ENCODE measurements at places on chromosomes 7 and 10.

DNA sequence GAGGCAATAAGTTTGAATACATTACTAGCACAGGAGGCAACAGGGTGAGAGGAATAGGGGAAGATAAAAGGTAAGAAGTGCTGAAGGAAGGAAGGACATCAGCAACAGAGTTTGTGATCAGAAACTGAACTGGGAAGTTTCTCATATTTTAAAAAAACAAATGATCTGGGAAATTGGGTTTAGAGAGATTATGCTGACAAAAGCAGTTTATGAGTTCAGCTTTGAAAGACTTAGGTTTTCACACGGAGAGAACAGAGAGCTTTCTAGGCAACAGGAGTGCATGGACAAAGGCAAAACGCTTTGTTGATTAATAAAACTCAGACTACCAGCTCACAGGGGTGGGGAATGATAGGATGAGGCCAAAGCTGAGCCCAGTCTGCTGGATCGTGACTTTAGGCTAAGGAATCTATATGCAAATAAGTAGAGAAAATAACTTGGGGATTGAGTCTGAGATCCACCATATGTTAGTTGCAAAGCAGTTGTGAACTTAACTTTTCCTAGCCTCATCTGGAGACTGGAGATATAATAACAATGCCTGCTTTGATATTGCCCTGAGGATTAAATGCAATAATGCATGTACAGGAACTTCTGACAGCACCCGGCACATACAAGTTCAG, 4.2 kb downstream of the OSBPL3 start:
- DNase-seq, result no peak

GRCh38 chr10:69819716-69820506, 18.2 kb downstream of the COL13A1 start:
- DNase-seq, result no peak

- DNase-seq, result no peak
Measured at GRCh38 chr7:110531186-110531585, 559.7 kb upstream of the LRRN3 start.

DNA sequence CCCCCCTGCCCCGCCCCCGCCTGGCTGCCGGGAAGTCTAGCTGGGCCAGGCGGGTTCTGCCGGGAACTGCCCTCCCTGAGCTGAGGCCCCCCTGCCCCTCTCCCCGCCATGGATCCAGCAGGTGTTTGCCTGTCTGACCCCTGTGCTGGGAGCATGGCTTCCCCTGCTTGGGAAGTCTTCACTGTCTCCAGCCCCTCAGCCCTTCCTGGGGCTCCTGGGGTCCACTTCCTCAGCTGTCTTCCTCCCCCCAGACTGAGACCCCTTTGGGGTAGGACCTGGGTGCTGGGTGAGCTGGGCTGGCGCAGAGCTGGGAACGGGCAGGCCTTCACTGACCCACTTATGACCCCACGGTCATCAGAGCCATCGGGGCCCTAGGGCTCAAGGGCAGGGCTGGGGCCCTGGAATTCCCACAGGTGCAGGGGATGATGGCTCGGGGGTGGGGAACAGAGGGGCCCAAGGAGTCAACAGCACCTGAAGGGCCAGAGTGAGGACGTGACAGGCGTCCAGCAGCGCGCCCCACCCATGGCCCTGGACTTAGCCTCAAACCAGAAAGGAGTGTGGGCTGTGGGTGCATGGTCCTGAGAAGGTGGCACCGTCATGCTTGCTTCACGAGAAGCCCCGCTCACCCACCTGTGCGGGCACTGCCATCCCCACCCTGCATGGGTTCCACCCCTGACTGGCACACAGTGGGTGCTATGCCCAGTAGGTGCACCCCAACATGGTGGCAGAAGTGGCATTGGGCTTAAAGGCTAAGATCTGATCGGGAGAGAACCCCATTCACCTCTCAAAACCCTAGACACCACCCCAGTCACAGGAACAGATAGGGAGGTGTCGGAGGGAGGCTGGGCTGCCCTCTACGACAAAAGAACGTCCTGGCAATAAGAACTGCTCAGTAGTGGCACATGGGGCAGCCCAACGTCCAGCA, 16.2 kb upstream of the TNRC18 start:
- DNase-seq, result no peak

DNA sequence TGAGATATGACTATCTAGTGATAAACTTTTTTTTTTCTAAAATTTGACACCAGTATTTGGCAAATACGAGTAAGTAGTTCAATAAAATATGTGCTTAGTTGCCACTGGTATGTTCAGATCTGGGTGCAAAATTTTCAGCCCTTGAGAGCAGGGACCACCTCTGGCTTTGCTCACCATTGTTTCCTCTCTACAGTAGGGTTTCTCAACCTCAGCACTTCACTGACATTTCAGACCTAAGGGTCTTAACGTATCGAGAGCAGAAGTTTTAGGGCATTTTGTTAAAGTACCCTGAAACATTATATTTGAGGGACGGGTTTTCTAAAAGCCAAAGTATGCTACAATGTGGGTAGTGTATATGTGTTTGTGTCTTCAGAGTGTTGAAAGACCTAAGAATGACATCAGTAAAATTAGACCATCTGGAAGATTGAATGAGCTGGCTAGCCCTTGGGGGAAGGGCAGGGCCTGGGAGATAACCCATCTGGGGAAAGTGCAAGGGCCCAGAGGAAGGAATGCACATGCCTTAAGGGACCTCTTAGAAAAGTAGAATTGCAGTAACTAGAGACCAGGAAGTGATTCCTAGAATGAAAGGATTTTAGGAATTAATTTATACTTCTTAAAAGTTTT, 11.8 kb downstream of the BZW2 start:
- DNase-seq, result peak; percentile 45

- no peak for DNase-seq
Measured at GRCh38 chr10:77505431-77506334, 131.9 kb downstream of the KCNMA1 start.

Measured in D341Med (cell line).